ENCODE measurements at places on chromosomes 12 and 14.

DNA sequence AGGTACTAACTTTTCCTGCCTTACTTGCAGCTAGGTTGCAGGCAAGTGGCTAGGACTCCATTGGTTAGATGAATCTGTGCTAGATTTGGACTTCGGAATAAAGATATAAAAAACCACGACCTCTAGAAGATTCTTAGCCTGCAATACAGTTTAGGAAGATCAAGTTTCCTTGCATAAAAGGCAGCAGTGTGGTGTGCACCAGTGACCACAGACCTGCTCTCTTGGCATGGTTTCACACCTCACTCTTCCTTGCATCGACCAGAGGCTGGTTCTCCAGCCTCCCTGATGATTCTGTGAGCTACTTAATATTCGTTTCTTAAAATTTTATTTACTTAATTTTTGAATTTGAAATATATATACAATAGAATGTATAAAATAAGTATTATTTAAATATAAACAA is 9.8 kb downstream of the KLHDC1 start:
- no peak for DNase-seq

DNA sequence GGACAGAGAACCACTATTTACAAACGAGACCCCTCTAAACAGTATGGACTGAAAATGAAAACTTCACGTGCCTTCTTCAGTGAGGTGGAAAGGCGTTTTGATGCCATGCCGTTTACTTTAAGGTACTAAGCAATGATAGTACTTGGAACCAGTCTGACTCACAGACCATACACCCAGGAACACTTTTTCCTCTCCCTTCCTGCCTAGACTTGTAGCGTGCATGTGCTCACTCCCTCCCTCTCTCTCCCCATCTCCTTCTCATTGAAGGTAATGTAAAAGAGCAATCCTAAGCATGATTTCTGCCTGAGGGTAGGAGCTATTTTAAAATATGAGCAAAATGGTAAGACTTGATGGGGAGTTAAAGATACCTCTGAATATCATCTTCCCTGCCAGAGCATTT is 5.9 kb upstream of the RPL41 start:
- no peak for DNase-seq

- no peak for DNase-seq
Observed at GRCh38 chr14:75946785-75947184, 35.0 kb downstream of the TGFB3 start.

GRCh38 chr12:24991209-24992049 is 42.5 kb upstream of the BCAT1 start:
- DNase-seq = peak; percentile 59

DNA sequence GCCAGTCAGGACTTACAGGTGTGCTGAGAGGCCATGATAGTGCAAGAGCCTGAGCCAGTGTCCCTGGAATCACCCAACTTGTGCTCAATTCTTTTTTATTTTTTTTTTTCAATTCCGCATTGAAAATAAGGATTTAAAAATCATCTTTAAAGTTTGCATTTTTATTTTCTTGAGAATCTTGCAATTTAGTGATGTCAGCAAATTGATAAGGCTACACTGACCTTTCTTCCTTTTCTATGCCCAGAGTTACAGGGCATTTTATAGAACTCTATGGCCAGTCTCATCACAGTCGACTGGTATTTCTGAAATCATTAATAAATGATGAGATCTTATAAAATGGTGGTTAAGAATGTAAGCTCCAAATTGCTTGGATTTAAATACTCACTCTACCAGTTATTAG is 63.3 kb upstream of the PRKD1 start:
- DNase-seq = no peak

DNA sequence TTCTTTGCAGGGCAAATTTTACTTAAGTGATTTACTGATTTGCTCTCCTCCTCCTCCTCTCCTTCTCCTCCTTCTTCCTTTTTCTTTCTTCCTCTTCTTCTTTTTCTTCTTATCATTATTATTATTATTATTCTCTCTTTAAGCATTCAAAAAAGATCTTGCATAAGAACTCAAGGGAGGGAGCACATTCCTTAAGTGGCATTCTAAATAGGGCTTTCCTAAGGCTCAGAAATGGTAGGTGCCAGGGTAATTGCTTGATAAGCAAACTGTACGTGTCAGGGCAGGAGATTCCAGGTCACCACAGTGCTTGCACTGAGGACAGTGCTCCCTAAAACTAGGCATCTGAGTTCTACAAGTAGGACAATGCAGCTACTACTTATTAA is 92.4 kb downstream of the SPTSSA start:
- DNase-seq = no peak
